Heart right ventricle (tissue), 16 donors: ENCODE measurements at places on chromosomes 7 and 10. TPM values are rescaled to one million over a fixed set of nuclear protein-coding genes. Genes with fewer than 3 reads are reported as not detected.
A peak's percentile ranks its signal among the peaks of the same experiment; 100 is the strongest.

GRCh38 chr10:127243490-127244272 lies 47.3 kb upstream of the INSYN2A start:
- peaks cover 6% of the 10 kb centered on the region for H3K36me3 ChIP-seq
- no peaks in the 10 kb centered on the region for H3K27me3 ChIP-seq
- no peak overlapping the region for H3K4me3 ChIP-seq
- DNase-seq: no peak

The C10orf62 gene
- 1.1 TPM for polyA plus RNA-seq

GRCh38 chr10:20634839-20635238 lies 262.3 kb downstream of the NEBL start:
- no peak overlapping the region for H3K27ac ChIP-seq
- H3K27me3 ChIP-seq: no peaks in the 10 kb centered on the region
- H3K4me1 ChIP-seq: peaks cover 10% of the 10 kb centered on the region
- H3K36me3 ChIP-seq: no peaks in the 10 kb centered on the region

The CALML3 gene
- polyA plus RNA-seq: 0.04 TPM

The AGR3 gene
- polyA plus RNA-seq: not detected

- H3K27me3 ChIP-seq: no peaks in the 10 kb centered on the region
- H3K36me3 ChIP-seq: no peaks in the 10 kb centered on the region
- DNase-seq: no peak
- no peak overlapping the region for H3K27ac ChIP-seq
Measured at GRCh38 chr7:30655096-30655970, 26.9 kb downstream of the CRHR2 start.

- no peaks in the 10 kb centered on the region for H3K36me3 ChIP-seq
- H3K4me1 ChIP-seq: peaks cover 71% of the 10 kb centered on the region
- DNase-seq: no peak
- peak overlapping the region; percentile 55 for H3K27ac ChIP-seq
Measured at GRCh38 chr10:132578287-132578951, 40.8 kb downstream of the INPP5A start.

DNA sequence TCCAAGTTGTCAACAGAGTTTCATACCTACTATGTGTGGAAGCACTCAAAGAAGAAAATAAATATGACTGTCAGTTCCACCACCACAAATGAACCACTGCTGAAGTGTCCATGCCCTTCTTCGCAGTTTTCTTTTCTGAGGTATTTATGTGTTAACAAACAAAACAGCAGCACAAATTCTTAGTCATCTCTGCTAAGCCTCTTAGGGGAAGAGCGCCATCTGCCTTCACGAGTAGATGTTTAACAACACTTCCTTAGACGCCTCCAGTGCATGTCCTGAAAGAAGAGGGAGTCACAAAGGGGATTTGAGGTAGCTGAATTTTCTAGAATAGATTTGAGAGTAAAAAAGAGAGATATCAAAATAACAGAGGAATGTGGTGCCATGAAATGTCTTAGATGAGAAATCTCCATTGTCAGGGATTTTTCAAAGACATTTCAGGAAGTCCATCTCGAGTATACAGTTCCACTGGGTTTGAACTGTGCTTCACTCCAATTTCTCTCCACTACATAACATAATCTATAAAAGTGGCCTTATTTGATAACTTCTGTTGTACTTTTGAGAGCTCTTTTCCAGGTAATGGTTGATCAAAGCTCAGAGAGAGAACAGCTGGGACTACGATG lies 775.3 kb upstream of the POM121L12 start:
- H3K4me3 ChIP-seq: no peak overlapping the region
- H3K4me1 ChIP-seq: no peaks in the 10 kb centered on the region
- DNase-seq: no peak
- H3K27ac ChIP-seq: no peak overlapping the region
- peaks cover 10% of the 10 kb centered on the region for H3K27me3 ChIP-seq

GRCh38 chr10:3738855-3739350 lies 46.1 kb downstream of the KLF6 start:
- no peaks in the 10 kb centered on the region for H3K4me1 ChIP-seq
- H3K36me3 ChIP-seq: no peaks in the 10 kb centered on the region
- no peaks in the 10 kb centered on the region for H3K27me3 ChIP-seq

DNA sequence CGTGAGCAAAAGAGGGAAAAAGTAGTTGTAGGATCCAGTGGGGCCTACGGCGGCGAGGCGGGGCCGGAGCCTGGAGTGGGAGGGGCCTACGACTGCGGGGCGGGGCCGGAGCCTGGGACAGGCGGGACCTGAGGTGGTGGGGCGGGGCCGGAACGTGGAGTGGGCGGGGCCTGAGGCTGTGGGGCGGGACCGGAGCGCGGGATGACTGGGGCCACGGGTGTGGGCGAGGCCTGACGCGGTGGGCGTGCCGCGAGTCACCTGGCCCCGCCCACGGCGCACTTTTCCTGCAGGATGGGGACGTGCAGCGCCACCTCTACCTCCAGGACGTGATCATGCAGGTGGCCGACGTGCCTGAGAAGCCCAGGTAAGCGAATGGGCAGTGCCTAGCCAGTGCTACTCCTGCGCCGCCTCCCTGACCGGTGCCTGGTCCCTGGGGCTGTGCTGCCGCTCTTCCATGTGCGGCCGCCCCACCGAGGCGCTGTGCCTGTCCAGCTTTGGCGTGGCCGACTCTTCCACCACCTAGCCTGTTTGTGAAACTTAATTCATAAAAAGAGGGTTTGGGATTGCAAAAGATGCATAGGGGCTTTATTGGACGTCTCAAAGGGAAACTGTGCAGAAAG lies 496 bp downstream of the ZNF511 start:
- H3K27me3 ChIP-seq: no peaks in the 10 kb centered on the region
- H3K36me3 ChIP-seq: peaks cover 37% of the 10 kb centered on the region

The SUGCT gene
- 2.4 TPM for polyA plus RNA-seq

- no peaks in the 10 kb centered on the region for H3K27me3 ChIP-seq
- no peaks in the 10 kb centered on the region for H3K36me3 ChIP-seq
- peak overlapping the region; percentile 99 for H3K27ac ChIP-seq
- peak overlapping the region; percentile 35 for H3K4me3 ChIP-seq
- peaks cover 100% of the 10 kb centered on the region for H3K4me1 ChIP-seq
Measured at GRCh38 chr10:104328646-104328895, 9.7 kb downstream of the ITPRIP start.

The INPP5F gene
- polyA plus RNA-seq: 4.0 TPM

The LMOD2 gene
- 281 TPM for polyA plus RNA-seq

GRCh38 chr7:127983804-127984332 lies 47.4 kb downstream of the LRRC4 start:
- no peaks in the 10 kb centered on the region for H3K36me3 ChIP-seq
- H3K27ac ChIP-seq: peak overlapping the region; percentile 2
- no peak overlapping the region for H3K4me3 ChIP-seq

GRCh38 chr7:88668591-88668990 lies 90.9 kb upstream of the ZNF804B start:
- no peak for DNase-seq
- H3K36me3 ChIP-seq: no peaks in the 10 kb centered on the region
- no peaks in the 10 kb centered on the region for H3K4me1 ChIP-seq
- H3K27me3 ChIP-seq: no peaks in the 10 kb centered on the region
- no peak overlapping the region for H3K4me3 ChIP-seq
- H3K27ac ChIP-seq: no peak overlapping the region

DNA sequence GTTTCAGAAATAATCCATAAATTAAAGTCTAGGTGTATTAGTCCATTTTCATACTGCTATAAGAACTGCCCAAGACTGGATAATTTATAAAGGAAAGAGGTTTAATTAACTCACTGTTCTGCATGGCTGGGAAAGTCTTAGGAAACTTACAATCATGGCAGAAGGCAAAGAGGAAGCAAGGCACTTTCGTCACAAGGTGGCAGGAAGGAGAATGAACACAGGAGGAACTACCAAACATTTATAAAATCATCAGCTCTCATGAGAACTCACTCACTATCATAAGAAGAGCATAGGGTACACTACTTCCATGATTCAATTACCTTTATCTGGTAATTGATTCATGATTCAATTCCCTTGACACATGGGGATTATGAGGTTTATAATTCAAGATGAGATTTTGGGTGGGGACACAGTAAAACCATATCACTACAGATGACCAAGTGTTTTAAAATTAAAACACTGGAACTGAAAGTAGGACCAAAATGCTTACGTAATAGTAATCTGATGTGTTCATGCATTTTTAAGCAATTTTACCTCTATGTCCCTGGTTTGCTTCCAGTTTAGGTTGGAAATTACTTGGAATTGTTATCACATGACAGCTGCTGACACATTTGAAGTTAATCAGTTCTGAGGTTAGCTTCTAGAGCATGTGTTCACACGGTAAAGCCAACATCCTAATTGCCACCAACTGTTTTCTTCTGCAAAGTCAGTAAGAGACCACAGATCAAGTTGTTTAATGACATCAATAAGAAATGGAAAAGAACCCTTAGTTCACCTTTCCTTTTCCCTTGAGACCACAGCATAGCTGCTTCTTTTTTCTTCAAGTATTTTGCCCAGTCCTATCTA lies 48.4 kb upstream of the SEMA3C start:
- H3K27me3 ChIP-seq: no peaks in the 10 kb centered on the region
- H3K36me3 ChIP-seq: no peaks in the 10 kb centered on the region
- DNase-seq: no peak
- no peaks in the 10 kb centered on the region for H3K4me1 ChIP-seq
- no peak overlapping the region for H3K4me3 ChIP-seq

DNA sequence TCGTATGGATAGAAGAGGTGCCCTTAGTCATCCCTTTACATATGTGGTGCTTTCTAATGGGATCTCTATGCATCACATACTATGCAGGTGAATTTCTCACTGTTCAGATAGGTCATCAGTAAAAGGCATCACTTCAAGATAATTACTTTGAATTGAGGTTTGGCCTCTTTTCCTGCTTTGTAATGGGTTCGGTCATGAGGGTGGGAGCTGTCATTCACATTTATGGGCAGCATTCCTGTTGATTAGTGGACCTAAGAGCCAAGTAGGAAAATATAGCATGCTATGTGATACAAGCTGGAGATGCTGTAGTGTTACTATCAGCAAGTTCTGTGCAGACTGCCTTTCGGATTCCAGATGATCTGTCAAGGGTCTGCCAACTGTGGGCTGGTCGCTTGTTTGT lies 156.3 kb downstream of the LCOR start:
- no peak overlapping the region for H3K27ac ChIP-seq
- no peak overlapping the region for H3K4me3 ChIP-seq

DNA sequence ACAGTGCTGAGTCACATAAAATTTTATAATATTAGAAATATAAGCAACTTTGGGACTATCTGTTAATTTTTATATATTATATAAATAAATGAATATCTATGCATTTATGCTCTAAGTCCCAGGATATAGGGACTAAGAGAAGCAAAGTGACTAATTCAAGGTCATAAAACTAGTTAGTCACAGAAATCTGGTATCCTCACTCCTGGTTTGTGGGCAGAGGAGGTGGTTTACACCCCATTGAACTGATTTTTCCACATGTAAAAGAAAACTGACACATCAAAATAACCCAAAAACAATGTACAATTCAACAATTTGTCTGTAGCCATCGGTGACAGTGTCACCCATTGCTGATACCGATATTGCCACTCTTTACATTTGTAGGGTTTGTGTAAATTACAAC lies 3.0 kb downstream of the PCLO start:
- H3K27me3 ChIP-seq: no peaks in the 10 kb centered on the region
- no peak overlapping the region for H3K27ac ChIP-seq
- no peaks in the 10 kb centered on the region for H3K36me3 ChIP-seq
- peaks cover 9% of the 10 kb centered on the region for H3K4me1 ChIP-seq

- peaks cover 66% of the 10 kb centered on the region for H3K4me1 ChIP-seq
- H3K27me3 ChIP-seq: no peaks in the 10 kb centered on the region
- H3K36me3 ChIP-seq: no peaks in the 10 kb centered on the region
Measured at GRCh38 chr7:101121991-101122932, 4.6 kb upstream of the SERPINE1 start.

DNA sequence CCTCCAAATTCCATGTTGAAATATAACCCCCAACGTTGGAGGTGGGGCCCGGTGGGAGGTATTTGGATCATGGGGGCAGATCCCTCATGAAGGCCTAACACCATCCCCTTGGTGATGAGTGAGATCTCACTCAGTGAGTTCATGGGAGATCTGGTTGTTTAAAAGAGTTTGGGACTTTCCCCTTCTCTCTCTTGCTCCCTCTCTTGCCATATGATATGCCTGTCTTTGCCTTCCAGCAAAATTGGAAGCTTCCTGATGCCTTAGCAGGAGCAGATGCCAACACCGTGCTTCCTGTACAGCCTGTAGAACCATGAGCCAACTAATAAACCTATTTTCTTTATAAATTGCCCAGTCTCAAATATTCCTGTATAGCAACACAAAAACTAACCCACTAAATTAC lies 55.7 kb upstream of the CDK1 start:
- no peaks in the 10 kb centered on the region for H3K4me1 ChIP-seq
- peaks cover 6% of the 10 kb centered on the region for H3K27me3 ChIP-seq
- no peak overlapping the region for H3K4me3 ChIP-seq

DNA sequence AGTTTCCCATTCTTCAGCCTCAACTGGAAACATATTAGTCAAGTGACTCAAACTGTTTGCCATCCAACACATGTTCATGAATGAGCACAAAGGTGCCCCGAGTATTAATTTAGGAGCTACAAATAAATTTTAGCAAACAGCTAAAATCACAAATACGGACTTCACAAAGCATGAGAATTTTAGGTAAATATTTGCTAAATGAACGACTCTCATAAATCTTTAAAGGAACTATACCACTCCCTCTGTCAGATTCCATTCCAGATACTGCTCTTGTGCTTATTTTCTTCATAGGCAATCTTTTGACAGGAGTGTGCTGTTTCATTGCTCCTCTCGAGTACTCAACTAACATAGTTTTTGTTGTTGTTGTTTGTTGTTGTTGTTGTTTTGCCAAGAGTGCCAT lies 330.9 kb downstream of the PARD3 start:
- H3K27me3 ChIP-seq: no peaks in the 10 kb centered on the region
- H3K27ac ChIP-seq: no peak overlapping the region
